ENCODE measurements at places on chromosomes 16 and 17.

- no peak for DNase-seq
Observed at GRCh38 chr17:44745301-44745700, 13.5 kb upstream of the ADAM11 start.

- DNase-seq = no peak
Observed at GRCh38 chr17:61618950-61619349, 27.9 kb upstream of the NACA2 start.

GRCh38 chr16:70711211-70712031, 25.6 kb upstream of the MTSS2 start:
- no peak for DNase-seq

DNA sequence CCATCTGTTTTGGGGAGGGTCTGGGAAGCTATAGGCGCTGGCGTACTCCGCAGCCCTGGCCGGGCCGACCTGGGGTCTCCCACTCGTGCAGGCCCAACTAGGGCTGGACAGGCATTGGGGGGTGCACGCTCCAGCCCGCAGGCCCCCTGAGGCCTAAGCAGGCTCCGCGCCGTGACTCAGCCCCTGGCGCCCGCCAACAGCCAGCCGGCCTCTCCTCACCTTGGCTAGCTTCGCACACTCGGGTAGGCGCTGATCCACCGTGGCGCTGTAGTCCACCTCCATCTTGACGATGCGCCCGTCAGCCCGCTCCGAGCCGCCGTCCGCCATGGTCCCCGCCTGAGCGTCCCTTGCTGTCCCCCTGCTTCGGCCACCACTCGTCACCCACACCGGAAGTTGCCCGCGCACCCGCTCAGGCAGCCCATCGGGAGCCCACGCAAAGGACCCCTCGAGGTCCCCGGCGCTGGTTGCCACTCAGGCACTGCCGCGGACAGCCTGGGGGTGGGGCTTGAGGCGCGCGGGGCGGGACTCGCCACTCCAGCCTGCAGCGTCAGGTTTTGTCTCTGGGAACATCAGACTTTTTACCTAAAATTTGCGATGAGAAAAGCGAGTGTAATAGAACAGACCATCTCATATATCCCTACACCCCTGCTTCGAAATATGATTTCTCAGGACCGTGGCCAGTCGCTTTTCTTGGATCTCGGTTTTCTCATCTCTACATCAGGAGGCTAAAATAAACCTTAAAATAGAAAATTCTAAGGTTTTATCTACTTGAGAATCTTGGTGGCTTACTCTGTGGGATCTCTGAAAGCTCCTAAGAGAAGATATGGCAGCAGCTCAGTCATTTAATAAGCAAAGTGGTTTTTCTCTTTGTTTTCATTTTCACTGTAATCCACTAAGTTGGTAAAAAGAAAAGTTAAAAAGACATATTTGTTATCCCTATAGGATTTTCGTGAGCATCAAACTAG, at the start of gene PSMD12:
Gene PSMD12 (minus strand): TSS at position 385 of the 965 bp plus-strand sequence. CDS start 58 bp downstream, at position 327.
- DNase-seq = peak; percentile 91

DNA sequence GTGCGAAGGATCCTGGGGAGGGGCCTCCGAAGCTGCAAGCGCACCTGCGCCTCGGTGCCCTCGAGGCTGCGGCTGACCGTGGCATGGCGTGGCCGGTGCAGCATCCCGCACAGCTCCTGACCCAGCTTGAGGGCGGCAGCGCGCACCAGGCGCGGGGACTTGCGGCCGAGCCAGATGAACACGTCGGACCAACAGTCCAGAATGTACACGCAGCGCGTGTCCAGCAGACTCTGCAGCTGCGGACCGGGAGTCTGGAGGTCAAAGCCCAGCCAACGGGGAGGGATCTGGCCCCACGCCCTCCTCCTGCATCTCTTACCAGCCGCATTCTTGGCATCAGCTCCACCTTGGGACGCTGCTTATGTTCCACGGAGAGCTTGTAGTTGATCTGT, 10.9 kb downstream of the FLII start:
- no peak for DNase-seq
